ENCODE measurements at places on chromosomes 3 and 15.

DNA sequence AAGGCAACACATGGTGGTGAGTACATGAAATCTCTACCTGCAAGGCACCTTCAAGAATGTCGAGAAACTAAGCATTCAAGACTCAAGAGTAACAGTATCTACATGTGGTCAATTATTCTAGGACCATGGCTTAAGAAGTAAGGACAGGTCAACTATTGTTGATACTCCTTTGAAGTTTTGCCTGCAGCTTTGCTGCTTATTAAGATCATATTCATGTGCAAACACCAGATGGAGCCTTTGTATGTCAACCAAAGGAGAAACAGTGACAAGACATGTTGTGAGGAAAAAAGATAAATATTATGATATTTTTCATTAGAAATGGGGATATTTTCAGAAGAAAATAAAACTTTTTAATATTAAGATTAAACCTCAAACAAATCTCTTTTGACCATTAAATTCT lies 52.3 kb upstream of the FGF7 start:
- no peak for DNase-seq

- DNase-seq = no peak
These were observed 366.1 kb upstream of the ZNF385D start for GRCh38 chr3:22117091-22117490.

DNA sequence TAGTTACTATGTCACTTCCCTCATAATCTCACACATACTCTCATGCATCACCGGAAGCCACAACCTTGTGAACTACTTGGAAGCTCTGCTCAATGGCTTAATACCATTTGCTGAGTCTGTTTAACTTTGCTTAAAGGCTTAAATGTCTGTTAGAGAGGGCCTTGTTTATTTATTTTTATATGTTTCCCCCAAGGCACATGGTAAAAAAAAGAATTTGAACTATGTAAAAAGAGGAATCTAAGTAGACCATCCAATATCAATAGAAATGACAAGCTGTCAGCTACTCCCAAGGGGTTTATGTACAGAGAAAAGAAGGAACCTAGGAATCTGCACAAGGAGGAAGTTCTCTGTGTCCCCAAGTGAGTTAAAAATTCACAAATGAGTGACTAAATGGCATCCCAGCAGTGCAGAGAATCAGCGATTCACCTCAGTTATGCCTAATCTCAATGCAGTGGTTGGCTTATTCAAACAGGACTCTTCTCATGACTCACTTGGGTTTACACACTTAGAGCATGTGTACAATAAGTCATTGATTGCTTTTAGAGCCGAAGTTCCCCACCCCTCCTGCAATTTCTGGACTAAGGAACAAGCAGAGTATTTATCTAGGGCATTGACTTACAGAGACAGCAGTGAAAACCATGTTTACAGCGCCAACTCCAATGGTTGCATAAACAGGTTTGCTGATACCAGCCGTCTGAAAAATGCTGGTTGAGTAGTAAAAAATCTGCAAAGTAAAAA lies 24.4 kb downstream of the SLC2A2 start:
- DNase-seq = no peak

DNA sequence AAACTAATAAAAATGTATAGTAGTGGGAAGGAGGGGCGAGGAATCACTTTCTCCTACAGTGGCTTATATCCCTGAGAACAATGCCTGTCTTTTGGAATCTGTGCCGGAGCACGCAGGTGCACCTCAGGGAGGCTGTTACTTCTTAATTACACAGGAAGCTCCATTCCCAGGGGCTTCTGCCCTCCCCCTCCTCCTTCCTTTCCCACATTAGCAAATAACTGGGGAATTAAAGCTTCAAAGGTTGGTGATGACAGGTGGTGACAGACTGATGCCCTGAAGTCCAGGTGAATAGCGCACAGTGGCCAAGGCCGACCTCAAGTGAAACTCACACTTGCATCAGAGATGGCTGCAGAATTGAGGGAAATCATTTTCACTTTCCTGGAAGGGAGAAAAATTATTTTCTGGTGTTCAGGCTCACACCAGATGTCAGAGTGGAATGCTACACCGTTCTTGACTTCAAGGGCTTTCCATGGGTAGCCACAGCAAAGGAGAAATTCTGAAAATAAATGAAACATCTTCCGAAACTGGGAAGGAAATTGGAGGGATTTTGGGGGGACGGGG lies 3.7 kb downstream of the GRAMD2A start:
- peak; percentile 63 for DNase-seq

GRCh38 chr3:111926266-111926676 lies 52.6 kb upstream of the ABHD10 start:
- no peak for DNase-seq

DNA sequence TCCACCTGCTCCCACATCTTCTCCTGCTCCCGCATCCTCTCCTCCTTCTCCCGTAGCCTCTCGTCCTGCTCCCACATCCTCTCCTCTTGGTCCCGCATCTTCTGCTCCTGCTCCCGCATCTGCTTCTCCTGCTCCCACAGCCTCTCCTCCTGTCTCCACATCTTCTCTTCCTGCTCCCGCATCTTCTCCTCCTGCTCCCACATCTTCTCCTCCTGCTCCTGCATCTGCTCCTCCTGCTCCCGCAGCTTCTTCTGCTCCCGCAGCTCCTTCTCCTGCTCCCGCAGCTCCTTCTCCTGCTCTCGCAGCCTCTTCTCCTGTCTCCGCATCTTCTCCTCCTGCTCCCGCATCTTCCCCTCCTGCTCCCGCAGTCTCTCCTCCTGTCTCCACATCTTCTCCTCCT lies 5.8 kb downstream of the GOLGA6L2 start:
- DNase-seq = no peak

DNA sequence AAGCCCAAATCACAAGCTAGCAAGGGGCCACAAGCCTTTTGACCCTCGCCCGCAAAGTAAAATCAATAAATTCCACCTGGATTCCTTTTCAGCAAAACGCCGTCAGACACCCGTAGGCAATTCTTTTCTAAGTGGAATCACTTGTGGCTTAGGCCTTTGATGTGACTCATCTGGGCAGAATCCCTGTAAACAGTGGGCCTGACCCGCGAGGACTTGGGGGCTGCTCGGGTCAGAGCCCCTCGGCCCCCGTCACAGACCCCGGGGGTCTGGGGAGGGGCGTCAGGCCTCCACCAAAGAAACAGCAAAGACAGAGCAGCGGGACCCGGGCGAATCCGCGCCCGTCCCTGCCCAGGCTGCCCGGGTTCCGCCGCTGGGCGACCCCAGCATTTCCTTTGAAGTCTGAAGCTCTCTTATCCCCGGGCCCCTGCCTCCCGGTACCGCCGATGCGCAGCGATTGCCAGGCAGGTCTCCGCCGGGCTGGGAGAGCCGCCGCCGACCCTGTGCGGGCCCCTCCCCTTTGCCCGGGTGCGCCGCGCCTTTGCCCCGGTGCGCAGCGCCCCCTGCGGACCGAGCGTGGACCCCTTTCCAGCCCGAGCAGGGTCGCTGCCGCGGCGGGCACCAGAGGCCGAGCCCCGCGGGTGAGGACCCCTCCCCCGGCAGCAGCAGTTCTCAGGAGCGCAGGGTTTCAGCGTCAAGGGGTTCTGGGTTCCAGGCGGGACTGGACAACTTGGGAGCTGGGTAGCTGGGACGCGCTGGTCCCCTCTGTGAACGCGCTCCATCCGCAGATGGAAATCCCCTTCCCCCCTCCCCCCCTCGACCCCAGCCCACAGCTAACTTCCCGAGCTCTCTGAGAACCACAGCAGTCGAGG lies 178.3 kb downstream of the UACA start:
- DNase-seq = no peak

- DNase-seq = no peak
These were observed 28.4 kb downstream of the P3H2 start for GRCh38 chr3:190092250-190092649.

DNA sequence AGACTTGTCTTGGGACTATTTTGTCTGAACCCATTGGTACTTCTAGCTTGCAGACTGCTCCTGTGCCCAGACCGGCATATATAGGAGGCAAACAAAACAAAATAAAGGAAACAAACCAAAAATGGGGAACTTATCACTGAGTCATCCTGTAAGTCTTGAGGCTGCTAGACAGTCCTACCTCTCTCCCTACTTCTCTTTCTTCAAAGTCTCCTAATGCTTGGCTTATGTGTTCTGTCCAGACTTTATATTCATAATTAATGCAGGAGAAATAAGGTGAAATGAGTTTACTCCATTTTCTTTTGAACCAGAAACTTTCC lies 266.2 kb downstream of the ZNF385D start:
- DNase-seq = no peak

- DNase-seq = no peak
These were observed 69.6 kb downstream of the ASB7 start for GRCh38 chr15:100671858-100672543.
